Thymus (tissue), 14 donors: ENCODE measurements at places on chromosomes 16 and 17.

DNA sequence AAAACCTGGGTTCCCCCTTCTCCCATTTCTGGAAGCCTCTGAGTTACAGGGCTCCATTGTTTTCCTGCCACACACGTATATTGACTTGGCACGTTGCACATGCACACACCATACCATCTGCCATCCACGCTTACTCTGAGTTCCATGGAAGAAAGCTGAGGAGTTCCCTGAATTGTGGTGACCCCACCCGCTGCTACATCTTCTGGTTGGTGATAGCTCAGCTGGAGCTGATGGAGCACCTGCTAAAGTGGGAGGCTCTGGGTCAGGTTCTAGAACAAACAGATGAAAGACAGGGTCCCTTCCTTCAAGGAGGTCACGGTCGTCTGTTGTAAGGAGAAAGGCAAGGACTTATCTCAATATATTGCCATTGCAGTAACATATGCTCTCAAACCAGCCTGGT is 41.1 kb downstream of the TMEM11 start:
- no peak for DNase-seq

DNA sequence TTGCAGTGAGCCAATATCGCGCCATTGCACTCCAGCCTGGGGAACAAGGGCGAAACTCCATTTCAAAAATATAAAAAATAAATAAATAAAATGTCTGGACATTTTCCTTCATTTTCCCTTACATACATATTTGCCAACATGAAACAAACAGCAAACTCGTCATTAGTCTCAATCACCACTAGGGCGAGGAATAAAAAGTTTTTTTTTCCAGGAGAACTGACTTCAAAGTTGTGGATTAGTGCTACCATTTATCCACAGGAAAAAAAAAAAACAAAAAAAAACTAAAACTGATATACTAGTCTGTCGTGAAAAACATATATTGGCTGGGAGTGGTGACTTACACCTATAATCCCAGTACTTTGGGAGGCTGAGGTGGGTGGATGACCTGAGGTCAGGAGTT is 77.0 kb upstream of the MTMR4 start:
- DNase-seq: no peak

DNA sequence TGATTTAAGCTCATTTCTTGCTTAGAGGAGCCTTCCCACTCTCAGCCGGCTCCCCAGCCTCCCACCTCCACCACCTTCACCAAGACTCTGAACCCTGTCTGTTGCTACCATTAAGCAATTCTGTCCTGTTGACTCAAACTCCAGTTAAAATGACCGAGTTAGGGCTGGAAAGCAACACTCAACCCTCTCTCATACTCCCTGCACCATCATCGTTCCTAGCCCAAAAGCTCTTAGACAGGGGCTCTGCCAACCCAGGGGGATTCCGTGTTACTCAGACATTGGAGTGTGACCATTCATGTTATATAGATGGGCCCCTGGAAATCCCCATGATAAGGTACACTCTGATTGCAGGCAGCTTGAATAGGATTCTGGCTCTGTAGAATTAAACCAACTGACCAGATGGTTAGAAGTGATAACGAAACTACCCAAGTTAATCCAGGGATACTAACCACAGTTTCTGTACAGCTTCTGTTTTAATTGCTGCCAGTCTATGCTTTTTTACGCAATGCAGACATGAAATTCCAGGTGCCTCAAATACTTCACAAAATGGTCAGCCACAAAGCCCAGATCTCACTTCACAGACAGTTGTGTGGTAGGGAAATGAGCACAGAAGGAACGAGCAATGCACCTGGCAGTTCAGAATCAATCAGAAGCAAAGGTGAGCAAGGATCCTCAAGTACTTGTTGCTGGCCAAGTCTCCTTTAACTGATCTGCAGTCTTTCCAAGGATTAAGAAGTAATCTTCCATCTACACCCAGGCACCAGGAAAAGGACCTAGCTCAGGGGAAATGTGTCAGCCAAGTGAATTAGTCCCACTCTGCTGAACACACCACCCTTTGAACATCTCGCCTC is 2.1 kb downstream of the SSTR2 start:
- DNase-seq: no peak

DNA sequence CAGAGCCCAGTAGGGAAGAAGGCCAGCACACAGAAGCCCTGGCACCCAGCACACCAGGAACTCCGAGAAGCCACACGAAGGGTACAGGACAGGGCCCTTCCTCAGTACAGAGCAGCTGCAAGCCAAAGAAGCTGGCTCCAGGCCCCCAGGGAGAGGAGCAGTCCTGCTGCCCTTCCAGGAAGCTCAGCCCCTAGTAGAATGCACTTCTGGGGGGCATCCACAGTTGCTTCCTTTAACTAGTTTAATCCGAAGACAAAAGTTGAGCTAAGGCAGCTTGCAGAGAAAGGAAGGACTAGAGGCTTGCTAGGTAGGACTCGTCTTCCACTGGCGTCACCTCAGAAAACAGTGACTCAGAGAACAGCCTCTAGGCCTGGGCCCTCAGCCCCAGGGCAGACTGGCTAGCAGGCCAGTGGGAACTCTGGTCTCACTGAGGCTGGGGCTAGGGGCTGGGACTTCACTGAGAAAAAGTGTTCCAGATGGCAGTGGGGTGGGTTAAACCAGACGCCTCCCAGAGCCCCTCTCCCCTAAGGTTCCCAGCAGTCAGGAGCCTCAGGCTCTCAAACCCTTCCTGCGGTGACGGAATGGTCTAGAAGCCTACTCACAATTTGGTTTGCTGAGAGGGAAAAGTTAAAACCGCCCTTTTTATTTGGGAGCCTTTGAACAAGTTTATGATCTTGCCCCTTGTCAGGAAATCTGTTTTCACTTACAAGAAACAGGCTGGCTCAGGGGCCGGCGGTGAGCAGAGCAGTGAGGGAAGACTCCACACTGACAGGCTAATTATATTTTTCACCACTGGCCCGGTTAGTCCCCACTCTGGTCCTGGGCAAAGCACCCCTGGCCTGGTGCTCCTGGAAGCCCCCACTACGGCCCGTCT is 41.4 kb downstream of the ACTG1 start:
- DNase-seq: no peak

- no peak for DNase-seq
Observed at GRCh38 chr16:69691980-69692911, 34.1 kb downstream of the NQO1 start.

DNA sequence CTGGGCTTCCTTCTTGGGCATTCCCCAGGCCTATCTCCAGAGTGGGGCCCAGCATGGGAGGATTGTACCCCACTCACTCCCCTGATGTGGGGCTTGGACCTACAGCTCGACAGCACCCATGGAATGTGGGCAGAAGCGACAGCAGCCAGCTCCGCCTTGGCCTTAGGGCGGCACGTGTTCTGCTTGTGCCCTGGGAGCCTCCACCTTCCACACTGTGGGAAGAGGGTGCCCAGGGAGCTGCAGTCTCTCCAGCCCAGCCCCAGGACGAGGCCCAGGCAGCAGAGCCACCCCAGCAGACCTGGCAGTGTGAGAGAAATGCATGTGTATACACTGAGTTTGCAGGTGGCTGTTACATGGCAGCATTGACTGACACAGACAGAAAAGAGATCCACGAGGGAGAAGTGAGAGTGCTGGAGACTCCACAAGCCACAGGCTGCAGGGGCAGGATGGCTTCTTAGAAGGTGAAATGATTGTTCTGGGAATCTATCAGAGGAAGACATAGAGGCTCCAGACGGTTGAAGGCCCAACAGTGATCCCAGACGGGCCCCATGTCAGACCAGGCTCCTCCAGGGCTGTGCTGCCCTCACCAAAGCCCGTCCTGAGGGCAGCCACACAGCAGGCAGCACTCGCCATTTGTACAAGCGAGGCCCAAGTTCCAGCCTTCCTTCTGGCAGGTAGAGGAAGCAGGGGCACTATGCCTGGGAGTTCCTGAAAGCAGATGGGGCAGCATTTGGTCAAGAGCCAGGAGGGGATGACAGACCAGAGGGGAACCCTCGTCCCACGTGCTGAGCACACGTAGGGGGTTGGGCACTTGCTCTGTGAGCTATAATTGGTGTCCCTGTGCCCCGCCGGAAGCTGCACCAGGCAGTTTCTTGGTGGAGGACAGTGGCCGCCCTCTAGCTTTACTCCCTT is 2.8 kb upstream of the DNASE1 start:
- no peak for DNase-seq

DNA sequence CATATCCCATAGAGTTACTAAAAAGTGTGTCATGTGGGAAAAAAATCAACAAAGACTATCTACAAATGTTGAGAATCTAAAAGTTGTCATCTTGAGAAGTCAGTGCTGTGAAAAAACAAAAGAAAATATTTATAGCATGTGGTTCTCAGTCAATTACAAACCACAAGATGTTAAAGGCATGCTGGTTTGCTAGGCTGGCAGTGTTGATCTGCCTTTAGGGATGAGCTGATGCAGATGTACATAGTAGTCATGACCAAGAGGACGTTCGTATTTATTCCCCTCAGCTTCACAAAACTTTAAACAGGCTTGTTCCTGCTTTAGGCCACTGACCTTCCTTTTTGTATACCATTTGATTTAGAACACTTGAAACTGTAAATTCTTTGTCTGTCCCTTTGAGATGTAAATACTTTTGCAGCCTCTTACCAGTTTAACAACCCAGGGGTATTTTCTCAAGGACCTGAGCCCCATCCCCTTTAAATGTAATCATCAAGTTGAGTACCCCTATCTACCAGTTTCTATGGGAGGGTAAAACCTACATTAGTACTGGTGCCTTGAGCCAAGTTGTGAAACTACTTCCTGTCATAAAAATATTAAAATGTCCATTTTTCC is 446.6 kb downstream of the KCNJ18 start:
- DNase-seq: no peak

DNA sequence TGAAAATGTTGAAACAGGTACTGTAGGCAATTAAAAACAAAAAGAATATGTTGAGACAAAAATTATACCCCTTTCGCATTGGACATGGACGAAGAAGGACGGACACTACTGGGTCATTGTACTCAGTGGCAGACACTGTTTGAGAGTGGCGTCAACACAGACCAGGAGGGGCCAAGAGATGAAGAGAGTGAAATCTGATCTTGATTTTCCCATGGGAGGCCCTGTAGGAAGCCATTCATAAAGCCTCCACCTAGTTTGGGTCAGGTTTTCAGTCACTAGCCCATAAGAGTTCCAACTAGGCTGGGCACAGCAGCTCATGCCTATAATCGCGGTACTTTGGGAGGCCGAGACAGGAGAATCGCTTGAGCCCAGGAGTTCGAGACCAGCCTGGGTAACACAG is 23.6 kb upstream of the SMURF2 start:
- no peak for DNase-seq
